ENCODE measurements at places on chromosomes 4 and X. TPM values are rescaled to one million over a fixed set of nuclear protein-coding genes. Genes with fewer than 3 reads are reported as not detected.
A peak's percentile ranks its signal among the peaks of the same experiment; 100 is the strongest.

- no peak for DNase-seq
Observed at GRCh38 chrX:44202596-44202995, 140.9 kb downstream of the EFHC2 start.

DNA sequence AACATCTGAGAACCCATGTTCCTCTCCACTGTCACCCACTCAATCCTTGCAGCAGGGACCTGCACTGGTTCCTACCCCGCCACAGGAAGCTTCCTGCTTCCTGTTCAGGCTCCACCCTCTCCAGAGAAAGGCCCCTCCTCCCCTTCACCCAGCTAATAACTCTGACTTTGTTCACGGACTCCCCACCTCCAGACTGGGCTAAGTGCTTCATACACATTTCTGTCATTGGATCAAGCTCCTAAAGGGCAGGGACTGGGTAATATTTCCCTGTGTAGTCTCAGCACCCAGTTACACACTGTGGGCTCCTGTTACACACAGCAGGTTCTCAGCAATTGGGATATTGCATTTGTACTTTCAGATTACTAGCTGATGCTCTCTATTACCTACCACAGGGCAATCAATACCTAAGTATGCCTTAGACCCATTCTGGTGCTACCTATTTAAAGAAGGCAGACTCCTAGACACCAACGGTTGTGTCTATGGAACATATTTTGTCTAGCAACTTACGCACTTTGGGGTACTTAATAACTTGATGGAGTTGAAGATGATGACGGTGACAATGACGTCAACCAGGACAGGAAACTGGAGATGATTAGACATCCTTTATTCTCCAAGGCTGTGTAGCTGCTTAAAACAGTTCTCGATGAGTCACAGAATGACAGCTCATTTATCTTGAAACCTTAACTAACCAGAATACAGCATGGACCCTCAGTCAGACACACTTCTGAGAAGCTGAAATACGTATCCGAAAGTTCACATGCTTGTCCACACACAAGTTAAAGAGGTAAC is 58.1 kb downstream of the MAML3 start:
- DNase-seq: peak; percentile 55

GRCh38 chr4:14874990-14875389 is 127.3 kb upstream of the CPEB2 start:
- no peak for DNase-seq

DNA sequence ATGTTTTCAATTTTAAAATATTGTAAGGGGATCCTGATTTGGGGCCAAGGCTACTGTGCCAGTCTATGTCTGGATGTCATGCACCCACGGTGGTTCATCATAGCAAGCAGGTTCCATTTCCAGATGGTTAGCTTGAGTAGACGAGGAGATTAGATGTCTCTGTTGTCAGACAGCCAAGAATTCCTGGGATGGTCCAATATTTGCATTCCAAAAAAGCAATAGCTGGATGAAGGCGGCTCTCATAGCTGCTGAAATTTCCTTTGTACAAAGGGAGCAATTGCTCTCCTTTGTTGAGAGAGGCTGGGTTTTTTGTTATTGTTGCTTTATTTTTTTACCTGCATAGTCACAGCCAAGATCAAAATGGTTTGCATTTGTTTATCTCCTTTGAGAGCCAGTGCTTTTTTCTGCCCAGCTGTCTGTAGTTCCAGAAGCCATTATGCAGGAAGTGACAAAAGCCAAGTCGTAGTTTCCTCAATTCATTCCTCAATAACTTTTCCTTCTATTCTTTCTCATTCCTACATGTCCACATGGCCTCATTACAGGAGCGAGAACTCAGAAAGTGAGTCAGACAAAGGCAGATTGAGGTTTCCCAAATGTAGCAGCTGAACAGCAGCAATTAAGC is 107.9 kb downstream of the MMRN1 start:
- no peak for DNase-seq

- DNase-seq: no peak
Observed at GRCh38 chr4:4613126-4613465, 71.2 kb upstream of the STX18 start.

DNA sequence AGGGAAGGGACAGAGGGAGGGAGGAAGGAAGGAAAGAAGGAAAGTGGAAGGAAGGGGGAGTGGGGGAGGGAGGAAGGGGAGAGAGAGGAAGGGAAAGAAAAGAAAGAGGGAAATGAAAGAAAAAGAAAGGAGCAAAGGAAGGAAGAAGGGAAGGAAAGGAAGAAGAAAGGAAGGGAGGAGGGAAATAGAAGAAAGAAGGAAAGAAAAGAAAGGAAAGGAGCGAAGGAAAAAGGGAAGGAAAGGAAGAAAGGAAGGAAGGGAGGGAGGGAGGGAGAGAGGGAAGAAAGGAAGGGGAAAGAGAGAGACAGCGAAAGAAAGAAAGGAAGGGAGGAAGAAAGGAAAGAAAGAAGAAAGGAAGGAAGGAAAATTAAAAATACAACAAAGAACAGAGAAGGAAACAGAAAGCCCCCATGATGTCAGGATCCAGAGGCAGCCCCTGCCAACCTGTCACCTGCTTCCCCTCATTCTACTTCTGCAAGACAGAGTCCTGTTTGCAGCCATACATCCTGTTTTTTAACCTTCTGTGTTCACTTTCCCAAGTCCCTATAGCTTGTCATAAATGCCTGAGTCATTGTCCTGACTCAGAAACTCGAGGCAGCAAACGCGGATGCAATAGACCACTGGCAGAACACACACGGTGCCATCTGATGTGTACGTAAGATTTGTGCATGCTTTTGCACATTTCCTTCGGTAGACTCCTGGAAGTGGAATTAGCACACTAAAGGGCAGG is 77.0 kb upstream of the C4orf50 start:
- no peak for DNase-seq

GRCh38 chr4:3122081-3122563 is 47.6 kb downstream of the HTT start:
- no peak for DNase-seq

GRCh38 chr4:116387937-116388474 is 697.4 kb downstream of the TRAM1L1 start:
- no peak for DNase-seq

GRCh38 chr4:185738038-185738552 is 73.9 kb downstream of the SORBS2 start:
- no peak for DNase-seq

- no peak for DNase-seq
Observed at GRCh38 chr4:137998666-137999429, 243.3 kb downstream of the SLC7A11 start.

DNA sequence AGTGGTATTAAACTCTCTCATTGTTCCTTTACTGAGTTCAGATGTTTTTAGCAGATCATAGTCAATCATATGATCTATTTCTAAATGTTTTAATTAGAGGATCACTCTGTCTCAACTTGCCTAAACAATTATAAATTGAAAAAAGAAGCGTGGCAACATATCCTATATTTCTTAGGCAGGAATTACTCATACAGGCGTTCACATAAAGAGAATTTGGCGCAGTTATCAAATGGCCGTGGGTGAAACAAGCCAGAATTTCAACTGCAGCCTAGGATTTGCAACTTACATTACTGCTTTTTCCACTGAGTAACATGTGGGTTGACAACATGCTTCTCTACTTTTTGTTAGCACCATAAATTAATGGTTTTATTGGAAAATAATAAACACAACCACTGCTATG is 141.3 kb downstream of the CPE start:
- no peak for DNase-seq

OGT gene
- total RNA-seq: 362 TPM

FAM9B gene
- total RNA-seq: not detected

PABPC1L2B gene
- total RNA-seq: not detected

CT83 gene
- total RNA-seq: not detected

NSUN7 gene
- not detected for total RNA-seq

RXFP1 gene
- total RNA-seq: not detected

SSX4 gene
- not detected for total RNA-seq

EVC2 gene
- 0.66 TPM for total RNA-seq
